Non-pigmented ciliary epithelial cell (primary cell): ENCODE measurements at places on chromosomes 11 and 22.

- DNase-seq: no peak
Observed at GRCh38 chr11:122210367-122210997, 94.5 kb upstream of the BLID start.

- peak; percentile 38 for DNase-seq
Observed at GRCh38 chr11:23688835-23689234, 808.0 kb upstream of the LUZP2 start.

GRCh38 chr22:48379371-48379770 is 1448.3 kb downstream of the BRD1 start:
- DNase-seq: no peak

DNA sequence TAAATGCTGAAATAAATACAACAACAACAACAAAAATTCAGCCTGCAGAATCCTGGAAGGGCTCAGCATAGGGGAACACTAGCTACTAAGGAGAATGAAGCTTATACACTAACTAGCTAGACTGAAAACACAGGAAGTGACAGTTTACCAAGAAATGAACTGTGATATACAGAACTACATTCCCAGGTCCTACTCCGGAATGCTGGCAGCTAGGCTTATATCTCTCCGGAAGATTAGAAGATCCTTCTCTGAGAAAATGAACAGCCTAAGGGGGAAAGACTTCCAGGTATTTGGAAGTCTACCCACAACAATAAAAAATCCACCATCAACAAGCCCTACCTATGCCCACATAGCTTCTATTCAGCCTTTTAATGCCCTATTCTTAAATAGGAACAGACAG is 31.0 kb downstream of the CCDC34 start:
- peak; percentile 47 for DNase-seq

DNA sequence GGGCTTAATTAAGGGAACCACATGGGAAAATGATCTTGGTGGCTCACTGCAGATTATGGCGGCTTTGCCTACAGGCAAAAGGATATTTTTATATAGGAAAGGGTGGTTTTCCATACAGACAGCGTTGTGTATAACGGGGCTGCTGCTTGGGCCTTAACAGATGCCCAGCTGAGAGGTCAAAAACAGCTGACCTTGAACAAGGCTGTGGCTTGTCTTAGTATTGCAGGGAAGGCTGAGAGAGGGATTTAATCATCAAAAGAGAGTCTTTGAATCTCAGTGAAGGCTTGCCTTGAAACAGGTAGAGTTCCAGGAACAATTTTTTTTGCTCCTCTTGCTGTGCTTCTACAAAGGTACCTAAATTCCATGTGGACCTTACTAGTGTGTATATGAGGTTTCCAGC is 301.6 kb upstream of the C11orf87 start:
- DNase-seq: no peak

DNA sequence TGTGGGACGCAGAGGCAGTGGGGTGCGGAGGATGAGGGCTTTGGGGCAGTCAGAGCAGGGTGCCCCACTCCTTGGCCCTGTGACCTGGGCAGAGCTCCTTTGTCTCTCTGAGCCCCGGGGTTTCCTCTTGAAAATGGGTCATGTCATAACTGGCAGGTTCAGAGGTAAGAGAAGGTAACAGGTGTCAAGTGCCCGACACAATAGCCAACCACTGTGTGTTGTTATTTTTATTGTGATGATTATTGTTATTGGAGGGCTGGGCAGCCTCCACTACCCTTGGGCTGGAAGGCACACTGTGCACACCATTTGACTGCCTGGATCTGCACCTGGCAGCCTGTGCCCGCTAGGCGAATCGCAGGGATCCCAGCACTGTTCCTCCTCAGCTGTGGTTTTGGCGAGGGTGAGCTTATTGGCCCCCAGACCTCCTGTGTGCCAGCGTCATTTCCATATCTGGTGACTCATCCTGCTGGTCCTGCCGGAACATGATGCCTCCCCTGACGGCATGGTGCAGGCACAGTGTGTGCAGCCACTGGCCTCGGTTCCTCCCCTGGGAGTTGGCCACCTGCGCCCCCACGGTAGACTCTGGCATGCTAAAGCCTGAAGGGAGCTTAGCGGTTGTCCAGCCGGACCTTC is 15.4 kb upstream of the SOX10 start:
- peak; percentile 11 for DNase-seq

- DNase-seq: no peak
Observed at GRCh38 chr22:24400034-24400725, 27.2 kb upstream of the ADORA2A start.

- DNase-seq: no peak
Observed at GRCh38 chr11:64384028-64384737, 25.2 kb downstream of the RPS6KA4 start.

- DNase-seq: no peak
Observed at GRCh38 chr11:130666781-130667251, 218.4 kb downstream of the ADAMTS15 start.

DNA sequence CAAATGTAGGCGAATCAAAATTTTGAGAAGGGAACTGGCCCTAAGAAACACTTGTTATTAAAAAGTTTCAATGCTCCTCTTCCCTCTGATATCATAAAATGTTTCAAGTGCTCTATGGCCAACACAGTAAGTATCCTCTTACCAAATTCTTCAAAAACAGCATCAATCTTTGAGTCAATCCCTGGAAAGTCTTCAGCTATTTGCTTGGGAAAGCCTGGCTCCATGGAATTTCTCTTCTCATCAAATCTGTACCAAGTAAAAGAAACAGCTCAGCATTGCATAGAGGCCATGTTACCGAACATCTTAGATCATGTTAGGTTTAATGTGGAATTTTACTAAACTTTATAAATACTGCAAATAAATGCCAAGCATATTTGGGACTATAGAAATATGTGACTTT is 6.3 kb downstream of the MMP3 start:
- DNase-seq: no peak

GRCh38 chr22:24117942-24118341 is 63.3 kb upstream of the SUSD2 start:
- DNase-seq: no peak

- DNase-seq: no peak
Observed at GRCh38 chr11:67466962-67467771, 1.9 kb downstream of the TMEM134 start.

DNA sequence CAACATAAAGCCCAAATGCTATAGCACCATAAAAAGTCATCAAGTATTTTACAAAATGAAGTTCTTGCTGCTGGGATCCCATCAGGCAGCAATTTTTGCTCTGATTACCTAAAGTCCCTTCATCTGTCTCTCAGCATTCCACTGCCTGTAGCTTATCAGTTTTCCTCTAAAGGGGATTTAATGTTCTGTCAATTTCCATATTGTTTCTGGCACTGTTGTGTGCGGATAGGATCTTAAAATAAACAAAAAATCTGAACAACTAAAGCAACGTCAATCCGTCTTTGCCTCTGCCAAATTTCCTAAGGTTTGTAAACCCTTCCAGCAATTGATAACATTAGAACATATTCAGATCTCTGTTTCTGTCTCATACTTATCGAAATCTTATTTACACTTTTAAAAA is 1126.3 kb upstream of the RAG2 start:
- DNase-seq: no peak

GRCh38 chr22:37145180-37146050 is 4.3 kb downstream of the IL2RB start:
- no peak for DNase-seq

DNA sequence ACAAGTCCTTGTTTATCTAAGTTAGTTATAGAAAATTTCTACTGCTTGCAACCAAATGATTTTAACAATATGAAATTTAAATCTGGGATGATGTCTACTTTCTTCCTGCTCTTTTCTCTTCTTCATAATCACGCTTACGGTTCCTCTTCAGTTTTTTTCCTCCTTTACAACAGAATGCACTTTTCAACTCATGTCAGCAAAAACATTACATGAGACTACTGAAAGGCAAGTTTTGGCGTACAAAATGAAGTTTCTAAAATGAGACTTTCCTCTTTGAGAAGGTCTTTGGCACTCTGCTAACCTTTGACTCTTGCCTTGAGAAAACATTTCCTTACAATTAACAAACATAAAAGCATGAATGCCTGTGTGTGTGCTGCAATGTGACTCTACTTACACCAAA is 23.3 kb downstream of the TMEM123 start:
- no peak for DNase-seq

DNA sequence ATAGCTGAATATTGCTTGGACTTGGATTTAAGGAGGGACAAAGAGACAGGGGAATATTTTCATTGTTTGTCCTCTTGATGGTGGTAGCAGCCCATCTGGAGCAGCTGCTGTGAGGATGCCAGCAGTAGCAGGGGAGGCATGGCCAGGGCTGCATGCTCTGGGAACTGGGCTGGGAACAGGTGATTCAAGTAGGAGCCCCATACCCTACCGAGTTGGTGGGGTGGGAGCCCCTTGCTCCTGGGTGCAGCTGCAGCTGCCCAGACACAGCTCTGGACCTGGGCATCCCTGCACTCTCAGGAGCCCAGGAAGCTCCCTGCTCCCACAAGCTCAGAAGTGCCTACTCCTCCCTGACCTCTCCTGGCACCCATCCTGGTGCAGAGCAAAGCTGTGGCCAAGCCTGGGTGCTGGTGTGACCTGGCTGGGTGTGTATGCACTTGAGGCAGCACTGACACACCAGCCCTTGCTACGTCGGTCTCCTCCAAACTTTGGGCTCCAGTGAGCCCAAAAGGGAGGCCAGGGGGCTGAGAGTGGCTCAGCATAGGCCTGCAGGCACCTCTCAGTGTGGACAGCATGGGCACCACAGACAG is 341.8 kb upstream of the CCDC179 start:
- no peak for DNase-seq

GRCh38 chr22:40661671-40662070 is 17.6 kb upstream of the MCHR1 start:
- DNase-seq: no peak

GRCh38 chr11:66854231-66854661 is 2.6 kb upstream of the LRFN4 start:
- DNase-seq: no peak

GRCh38 chr11:41950470-41951143 is 491.2 kb upstream of the LRRC4C start:
- no peak for DNase-seq

DNA sequence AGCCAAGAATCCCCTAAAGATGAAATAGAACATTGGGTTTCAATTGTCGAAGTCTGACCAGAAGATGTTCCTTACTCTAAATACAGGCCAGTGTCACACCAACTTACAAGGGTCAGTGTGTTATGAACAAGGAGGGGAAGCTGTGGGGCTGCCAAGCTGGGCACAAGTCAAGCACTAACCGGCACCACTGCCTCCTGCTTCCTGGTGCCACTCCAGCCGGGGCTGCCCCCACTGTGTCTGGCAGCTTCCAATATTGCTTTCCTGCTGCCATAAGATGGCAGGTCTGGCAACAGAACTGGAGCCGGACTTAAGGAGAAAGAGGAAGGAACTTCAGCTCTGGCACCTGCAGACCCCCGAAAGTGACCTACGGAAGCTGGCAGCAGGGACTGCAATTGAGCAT is 13.7 kb upstream of the VPS37C start:
- DNase-seq: no peak

GRCh38 chr22:22884010-22884887 is 3.4 kb upstream of the IGLL5 start:
- peak; percentile 17 for DNase-seq

DNA sequence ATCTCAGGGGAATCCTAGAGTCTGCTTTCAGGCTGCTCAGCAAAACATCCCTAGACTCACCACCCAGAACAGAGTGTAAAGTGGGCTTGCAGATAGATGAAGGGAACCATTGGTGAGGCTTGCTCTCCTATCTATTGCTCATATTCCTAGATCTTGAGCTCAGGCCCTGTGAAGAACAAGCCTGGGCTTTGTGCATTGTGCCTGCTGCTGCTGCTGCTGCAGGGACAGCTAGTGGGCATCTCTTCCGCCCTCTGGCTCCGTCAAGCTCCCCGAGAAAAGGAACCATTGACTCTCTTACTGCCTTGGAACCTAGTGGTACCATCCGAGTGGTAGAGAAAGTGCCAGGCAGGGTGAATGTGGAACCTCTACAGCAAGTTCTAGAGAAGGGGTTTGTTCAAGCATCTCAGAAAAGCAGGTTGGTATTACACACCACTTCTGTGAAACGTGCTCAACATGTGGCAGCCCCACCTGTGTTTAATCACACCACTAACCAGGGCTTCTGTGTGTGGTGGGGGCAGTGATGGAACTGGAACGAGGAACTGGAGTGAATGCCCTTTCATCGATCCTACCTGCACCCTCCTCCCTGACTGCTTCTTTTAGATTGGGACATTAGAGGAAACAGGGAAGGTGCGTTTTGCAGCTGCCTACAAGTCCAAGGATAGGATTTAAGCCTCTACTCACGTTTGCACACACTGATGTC is 4.4 kb downstream of the BACE1-AS start:
- no peak for DNase-seq

DNA sequence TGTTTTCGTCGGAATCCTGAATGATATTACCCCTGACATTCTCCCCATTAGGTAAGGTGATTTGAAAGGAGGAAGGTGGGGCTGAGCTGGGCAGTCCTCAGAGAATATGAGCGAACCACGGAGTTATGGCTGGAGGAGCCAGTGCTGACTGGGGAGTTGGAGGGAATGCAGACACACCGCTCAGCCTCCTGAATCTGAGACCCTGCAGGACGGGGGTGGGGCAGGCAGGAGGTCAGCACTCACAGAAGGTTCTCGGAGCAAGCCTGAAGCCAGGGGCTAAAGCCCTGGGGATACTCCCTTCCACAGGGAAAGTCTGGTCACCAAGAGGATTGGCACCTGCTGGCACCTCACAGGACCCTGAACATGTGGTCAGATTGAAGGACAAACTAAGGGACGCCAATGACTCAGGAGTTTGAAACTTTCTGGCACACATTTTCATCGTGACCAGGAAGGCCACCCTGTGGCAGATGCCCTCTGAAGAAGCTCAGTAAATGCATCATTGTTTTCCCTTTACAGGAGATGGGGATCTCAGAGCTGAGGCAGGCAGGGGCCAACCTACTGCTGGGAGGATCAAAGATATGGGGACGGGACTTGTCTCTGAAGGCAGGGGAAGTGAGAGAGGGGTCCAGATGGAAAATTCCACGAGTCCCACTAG is 26.9 kb upstream of the FCHSD2 start:
- no peak for DNase-seq

DNA sequence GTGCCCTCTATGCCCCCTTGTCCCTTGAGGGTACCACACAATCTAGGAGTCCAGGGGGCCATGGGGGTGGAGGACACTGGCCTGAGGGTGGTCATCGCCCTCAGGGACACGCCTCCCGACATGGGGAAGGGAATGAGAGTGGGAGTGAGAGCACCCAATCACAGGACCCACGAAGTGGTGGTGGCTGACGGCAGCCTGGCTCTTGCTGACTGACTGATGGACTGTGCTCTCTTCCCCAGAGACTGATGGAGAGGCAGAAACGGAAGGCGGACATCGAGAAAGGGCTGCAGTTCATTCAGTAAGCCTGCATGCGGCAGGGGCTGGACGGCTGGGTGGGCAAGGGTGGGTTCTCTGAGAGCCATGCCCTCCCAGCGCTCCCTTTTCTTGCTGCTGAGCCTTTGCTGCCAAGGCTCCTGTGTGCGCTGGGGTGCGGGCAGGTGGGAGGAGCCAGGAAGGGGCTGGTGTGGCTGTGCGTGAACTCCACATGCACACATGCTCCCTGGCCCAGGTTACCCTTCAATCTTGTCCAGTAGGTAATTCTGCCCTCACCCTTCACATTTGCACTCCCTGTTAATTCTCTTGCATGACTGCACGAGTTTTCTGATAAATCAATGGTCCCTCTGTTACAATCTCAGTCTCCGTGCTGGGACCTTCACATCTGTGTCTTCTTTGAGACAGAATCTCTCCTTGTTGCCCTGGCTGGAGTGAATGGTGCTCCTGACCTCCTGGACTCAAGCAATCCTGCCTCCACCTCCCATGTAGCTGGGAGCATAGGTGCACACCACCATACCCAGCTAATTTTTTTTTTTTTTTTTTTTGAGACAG is 19.3 kb downstream of the ZC3H7B start:
- no peak for DNase-seq

GRCh38 chr11:42034826-42035225 is 575.4 kb upstream of the LRRC4C start:
- DNase-seq: no peak
